ENCODE measurements at places on chromosomes 5 and 9.

DNA sequence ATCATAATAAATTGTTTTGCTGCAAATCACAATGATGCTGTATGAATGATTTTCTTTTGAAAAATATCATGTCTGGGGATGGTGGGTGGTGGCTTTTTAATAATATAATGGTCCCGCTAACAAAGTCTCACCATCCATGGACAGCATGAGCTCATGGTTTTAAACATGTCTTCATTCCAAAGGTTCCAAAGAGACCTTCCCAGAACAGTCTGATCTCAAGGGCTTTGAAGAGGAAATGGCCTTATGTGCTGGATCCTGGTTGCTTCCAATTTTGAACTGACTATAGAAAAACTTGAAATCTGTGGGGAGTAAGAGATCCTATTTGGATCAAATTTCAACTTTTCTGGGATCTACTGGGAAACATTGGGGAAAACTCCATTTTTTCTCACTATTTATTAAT is 121.8 kb downstream of the ADAMTS12 start:
- DNase-seq = no peak

DNA sequence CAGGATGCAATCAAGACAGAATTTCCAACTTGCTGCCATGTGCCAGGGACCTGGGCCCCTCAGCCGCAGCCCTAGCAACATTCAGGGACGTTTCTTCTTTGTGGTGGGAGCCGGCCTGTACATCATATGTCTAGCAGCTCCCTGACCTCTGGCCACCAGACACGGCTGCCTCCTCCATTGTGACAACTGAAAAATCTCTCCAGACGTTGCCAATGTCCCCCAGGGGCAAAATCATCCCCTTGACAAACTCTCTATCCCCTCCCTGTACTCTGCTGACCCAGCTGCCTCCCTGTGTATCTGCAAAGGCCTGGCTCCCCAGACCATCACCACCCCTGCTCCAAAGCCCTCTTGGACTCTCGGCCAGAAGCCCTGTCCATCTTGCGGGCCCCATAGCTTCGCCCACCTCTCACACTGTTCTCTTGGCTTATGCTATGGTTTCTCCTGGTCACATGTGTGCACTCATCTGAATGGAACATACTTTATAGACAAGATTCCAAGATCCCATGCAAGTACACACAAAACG is 40.8 kb downstream of the BICD2 start:
- DNase-seq = no peak

DNA sequence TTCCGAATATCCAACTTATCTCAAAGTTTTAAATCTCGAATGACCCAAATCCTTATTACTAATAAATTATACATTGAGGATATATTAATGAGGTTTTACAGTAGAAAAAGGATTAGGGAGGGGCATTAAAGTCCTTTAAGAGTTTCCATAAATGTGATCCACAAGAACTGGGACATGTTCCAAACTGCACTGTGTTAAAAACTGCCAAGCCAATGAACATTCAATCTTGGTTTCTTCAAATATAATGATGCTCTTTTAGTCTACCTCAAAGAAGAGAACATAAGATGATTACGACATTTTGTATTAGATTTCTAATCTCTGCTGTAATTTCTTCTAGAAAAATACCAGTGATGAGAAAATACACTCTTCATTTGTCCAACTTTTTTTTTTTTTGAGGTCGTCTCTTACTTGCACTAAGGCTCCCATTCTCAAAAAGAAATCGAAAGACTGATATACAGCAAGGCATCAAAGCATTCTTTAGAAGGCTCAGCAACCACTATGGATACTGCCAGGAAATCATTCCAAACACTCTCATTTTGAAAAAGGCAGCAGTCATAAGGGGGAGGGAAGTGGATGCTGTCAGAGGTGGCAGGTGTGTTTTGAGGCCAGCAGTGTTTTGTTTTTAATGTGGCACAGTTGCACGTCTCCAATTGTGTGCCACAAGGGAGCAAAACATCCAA is 1.7 kb downstream of the PTAR1 start:
- peak; percentile 22 for DNase-seq

- DNase-seq = peak; percentile 7
Measured at GRCh38 chr9:102974530-102974929, 20.6 kb upstream of the CYLC2 start.

DNA sequence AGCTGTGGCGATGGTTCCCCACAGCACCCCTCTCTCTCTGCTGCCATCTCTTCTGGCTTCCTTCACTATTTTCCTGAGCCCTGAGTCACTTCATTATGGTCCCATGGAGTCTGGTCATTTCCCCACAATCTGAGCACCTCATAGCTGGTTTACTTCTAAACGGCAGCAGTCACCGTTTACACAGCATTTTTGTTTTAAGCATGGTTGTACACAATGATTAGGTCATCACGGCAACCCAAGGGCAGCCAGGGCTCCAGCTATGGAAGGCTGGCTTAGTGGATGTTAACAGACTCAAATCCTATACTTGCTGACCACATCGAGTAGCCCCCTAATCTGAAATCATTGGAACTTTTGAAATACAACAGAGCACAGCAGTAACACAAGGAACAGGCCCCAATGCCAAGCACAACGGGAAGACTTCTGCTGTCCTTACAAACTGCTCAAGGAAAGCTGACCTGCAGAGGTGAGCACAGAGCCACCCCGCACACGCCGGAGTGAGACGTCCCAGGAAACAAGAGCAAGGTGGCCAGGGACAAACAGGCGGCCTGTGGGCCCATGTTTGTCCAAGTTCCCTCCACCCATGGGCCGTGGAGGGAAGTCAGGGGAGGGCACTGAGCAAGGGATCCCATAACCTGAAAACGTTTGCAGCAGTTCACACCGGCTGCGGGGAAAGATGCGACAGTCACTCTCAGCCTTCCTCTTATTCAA is 22.9 kb downstream of the CAMSAP1 start:
- peak; percentile 54 for DNase-seq

DNA sequence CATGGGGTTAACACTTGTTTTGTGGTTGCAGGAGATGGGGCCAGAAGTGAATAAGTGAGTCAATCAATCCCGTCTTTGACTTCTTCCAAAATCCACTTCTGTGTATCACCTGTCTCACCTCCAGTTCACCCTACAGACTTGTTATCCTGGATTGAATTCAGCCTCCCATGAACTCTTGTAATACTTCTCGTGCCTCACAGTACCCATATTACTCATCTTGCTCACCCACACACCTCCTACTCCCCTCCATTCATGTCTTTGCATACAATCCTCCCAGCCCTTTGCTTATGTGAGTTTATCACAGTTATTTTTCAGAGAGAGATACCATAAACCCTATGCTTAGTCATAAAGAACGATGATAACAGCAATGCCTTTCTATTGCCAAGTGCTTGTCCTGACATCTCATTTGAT is 52.9 kb upstream of the PAPPA start:
- DNase-seq = peak; percentile 47

DNA sequence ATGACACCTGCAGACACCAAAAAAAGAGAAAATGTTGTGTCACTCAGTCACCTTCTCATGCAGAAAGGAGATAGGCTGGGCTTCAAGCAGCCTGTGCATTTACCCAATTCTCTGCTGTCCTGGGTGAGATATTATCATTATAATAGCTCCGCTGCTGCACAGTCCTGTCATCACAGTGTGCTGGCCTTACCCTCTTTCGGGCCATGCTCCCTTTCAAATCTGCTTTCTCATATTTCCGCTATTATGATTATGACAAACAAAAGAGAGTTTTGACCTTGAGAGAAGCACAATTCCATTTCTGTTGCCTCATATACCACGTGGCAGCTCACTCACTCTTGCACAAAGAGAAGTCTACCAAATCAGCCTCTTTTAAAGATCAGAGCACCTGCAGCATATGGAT is 1350.1 kb upstream of the ACO1 start:
- no peak for DNase-seq

- DNase-seq = no peak
Measured at GRCh38 chr5:129631961-129632360, 115.9 kb upstream of the MINAR2 start.

GRCh38 chr9:75002422-75003023 is 25.6 kb downstream of the CARNMT1 start:
- DNase-seq = no peak

DNA sequence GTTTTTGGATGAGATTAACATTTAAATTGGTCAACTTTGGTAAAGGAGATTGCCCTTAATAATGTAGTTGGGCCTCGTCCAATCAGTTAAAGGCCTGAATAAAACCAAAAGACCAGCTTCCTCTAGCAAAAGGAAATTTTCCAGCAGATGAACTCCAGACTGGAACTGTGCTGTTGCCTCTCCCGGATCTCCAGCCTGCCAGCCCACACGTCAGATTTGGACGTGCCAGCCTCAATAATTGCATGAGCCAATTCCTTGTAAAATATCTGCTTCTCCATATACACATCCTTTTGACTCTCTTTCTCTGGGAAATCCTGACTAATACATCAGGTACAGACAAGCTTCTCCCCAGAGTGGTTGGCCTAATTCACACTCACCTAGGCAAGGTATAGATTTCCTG is 175.8 kb upstream of the ADCY2 start:
- DNase-seq = no peak

DNA sequence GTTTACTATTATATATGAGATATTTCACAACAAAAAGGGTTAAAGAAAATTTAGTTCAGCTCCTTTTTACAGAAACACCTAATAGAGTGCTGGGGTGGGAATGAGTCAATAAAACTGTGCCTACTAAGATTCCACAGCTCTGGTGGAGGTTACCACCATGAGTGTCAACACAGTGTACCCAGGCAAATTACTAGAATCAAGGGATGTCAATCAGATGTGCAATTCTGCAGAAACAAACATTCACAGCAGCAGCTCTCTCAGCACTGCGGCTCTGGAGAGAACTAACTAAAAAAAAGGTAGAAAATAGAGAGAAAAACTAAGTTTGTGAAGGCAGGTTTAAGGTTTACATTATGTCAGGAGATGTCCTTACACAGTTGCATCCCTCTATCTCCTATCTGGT is 1313.0 kb downstream of the MAT2B start:
- no peak for DNase-seq

DNA sequence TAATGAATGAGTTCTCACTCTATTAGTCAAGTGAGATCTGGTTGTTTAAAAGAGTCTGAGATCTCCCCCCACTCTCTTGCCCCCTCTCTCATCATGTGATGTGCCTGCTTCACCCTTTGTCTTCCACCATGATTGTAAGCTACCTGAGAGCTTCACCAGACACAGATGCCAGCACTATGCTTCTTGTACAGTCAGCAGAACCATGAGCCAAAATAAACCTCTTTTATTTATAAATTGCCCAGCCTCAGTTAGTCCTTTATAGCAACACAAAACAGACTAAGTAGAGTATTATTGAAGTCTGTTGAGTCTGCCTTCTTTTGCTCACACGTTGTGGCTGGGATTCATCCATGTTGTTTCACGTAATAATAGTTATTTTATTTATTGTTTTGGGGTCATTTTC is 14.3 kb downstream of the CYSTM1 start:
- DNase-seq = no peak

DNA sequence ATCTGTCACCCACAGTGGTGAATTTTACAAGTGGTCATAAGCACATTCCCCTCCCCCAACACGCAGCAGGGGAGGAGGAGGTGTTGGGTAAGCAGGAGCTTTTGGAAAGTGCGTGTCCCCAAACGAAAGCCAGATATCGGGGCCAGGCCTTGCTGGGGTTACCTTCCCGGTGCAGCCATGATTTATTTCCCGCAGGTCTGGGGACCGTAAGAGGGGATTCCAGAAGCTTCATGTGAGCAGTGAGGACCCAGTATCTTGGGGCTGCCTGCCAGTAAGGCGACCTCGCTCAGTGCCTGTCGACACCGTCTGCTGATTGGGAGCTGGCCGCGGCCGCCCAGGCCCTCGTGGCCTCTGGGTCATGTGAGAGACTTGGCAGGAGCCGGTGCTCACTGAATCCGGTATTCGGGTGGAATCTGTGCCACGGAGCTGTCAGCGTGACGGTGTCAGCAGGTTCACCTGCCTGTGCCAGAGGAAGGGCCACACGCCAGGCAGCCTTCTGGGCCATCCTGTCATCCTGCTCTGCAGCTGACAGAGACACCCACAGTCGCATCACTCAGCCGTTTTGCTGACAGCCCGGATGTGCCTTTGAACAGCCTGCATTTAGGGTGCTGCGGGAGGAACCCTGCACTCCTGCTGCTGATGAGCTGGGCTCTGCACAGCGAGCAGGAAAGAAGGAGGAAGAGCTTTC is 37.3 kb downstream of the SEC61B start:
- DNase-seq = peak; percentile 32

DNA sequence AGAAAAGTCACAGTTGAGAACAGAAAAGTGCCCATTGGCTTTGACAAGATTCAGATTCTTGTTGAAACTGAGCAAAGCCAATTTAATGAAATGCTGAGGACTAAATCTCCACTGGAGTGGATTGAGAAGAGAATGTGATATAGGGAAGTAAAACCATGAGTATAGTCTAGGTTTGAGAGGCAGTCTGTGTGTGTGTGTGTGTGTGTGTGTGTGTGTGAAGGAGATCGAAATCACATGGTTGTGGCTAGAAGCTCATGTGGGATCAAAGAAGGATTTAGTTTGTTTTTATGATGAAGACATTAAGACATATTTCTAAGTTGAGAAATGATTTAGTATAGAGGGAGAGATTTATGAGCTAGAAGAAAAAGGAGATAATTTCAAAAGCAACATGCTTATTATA is 275.7 kb upstream of the DAB2 start:
- DNase-seq = no peak

DNA sequence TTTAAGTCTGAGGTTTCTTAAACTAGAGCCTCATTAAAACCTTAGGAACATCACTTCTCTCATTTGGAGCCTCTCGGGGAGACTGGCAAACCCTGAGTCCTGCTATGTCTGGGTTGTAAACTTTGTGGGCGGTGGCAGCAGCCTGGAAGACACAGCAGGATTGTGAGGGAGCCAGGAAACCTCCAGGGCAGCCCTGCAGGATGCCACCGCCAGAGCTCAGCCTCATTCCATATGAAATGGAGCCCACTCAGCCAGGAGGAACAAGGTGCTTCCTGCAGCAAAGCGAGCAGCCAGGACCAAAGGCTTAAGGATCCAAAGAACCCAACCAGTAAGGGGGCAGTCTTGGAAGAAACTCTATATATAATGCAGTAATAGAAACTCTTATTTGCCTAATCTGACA is 37.9 kb upstream of the IDNK start:
- no peak for DNase-seq

- DNase-seq = peak; percentile 1
Measured at GRCh38 chr9:74036549-74037231, 460.4 kb upstream of the RORB start.

DNA sequence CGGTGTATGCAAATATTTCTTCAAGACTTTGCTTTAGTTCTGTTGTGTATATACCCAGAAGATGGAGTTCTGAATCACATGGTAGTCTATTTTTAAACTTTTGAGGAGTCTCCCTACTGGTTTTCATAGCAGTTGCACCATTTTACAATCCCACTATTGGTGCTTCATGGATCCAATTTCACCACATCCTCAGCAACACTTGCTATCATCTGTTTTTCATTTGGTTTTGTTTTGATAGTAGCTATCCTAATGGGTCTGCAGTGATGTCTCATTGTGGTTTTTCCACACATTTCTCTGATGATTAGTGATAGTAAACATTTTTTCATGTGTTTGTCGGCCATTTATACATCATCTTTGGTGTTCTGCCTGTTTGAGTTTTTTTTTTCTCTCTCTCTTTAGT is 1339.3 kb downstream of the EFNA5 start:
- DNase-seq = peak; percentile 90

- DNase-seq = no peak
Measured at GRCh38 chr5:88657136-88657535, 225.8 kb downstream of the MEF2C start.

GRCh38 chr5:8827696-8828095 is 718.2 kb downstream of the SEMA5A start:
- peak; percentile 32 for DNase-seq

Data from M059J (cell line).